Epithelial cell of proximal tubule (primary cell): ENCODE measurements at places on chromosomes 11 and 22.

DNA sequence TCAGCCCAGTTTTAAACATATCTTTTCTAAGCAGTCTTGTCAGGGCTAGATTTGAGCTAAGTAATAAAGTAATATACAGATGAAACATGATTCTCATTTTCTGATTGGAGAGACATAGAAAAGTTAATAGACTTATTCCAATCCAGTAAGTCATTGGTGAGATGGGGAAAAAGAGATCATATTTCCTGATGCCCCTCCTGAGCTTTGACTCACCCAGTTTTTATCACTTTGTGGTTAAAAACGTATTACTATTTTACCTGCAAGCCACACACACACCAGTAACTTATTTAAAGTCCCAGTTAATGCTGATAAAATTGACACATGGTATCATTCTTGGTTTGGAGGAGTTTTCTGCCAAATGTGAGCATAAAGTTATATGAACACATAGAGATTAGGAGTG, 306.8 kb downstream of the CADM1 start:
- DNase-seq = no peak

GRCh38 chr11:66850235-66850587, 6.7 kb upstream of the LRFN4 start:
- no peak for DNase-seq

DNA sequence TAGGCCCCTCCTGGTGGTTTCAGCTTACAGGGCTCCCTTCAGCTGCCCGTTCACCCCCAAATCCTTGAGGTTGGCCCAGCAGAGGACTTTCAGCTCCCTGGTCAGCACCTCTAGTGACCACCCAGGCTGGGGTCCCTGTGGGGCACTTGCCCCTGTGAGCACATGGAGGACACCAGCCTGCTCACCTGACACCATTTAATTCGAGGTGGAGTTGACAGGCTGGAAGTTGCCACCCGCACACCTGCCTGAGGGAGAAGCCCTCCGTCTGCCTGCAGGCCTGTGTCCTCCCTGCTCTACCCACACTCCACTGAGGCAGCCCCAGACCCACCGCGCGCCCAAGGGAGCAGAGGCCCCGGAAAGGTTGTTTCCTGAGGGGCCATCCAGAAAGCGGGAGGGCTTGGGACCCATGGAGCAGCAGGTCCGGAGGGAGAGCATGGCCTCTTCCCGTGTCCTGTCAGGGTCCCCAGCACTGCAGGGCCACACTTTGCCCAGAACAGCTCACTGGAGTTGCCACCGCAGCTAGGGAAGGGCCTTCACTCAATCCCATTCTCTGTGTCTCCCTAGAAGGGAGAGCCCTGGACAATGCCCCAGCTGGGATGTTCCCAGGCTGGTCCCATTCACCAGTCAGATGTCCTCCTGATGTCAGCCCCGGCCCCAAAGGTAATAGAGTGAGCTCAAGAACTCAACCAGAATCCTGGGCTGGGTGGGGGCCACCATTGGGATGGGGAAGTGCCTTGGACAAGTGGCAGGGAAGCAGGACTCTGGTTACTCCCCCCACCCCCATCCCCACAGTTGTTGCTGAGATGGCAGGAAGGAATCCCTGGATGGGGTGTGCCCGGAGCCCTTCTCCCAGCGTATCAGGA, 82.4 kb downstream of the MED15 start:
- DNase-seq = no peak

DNA sequence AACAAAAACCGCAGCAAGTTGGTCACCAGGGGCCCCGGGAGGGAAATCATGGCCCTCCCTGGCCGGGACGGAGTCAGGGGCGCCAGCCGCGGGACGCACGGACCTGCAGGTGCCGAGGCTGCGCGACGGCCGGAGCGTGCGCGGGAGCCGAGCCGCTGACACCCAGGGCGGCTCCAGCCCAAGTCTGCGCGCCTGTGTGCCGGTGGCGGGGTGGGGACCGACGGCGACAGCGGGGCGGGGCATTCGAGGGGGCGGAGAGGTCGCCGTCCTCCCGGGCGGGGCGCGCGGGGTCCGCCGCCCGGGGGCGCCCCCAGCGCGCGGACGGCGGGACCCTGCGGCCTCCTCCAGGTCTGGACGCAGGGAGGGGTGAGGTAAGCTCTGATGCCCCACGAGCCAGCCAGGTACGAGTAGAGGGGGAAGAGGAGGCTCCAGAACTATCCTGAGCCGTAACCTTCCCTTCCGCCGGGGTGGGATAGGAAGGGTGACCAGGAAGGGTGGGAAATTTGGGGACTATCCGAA, at the start of gene ESAM:
Gene ESAM (minus strand): TSS at position 186 of the 519 bp plus-strand sequence. CDS start 136 bp downstream, at position 50.
- DNase-seq = no peak

- DNase-seq = no peak
These were observed 111.6 kb downstream of the KCNQ1OT1 start for GRCh38 chr11:2587976-2588748.

- no peak for DNase-seq
These were observed 72.5 kb upstream of the AMPD3 start for GRCh38 chr11:10382518-10382917.

GRCh38 chr11:120305286-120305685, 19.8 kb upstream of the TLCD5 start:
- DNase-seq = no peak

DNA sequence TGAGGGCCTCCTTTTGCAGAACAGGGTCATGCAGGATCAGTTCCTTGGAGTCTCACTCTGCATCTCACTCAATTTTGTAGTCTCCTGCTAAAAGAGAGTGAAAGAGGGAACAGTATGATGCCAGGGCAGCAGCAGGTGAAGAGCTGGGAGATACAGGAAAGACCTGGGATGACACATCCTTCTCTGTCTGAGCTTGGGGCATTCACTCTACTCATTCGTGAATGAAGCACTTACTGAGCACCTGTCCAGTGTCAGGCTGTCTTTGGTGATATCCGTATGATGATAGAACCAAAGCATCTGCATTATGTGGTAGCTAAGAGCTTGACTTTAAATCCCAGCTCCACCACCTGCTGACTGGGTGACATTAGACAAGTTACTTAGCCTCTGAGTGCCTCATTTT, 14.4 kb downstream of the SREBF2 start:
- DNase-seq = no peak

DNA sequence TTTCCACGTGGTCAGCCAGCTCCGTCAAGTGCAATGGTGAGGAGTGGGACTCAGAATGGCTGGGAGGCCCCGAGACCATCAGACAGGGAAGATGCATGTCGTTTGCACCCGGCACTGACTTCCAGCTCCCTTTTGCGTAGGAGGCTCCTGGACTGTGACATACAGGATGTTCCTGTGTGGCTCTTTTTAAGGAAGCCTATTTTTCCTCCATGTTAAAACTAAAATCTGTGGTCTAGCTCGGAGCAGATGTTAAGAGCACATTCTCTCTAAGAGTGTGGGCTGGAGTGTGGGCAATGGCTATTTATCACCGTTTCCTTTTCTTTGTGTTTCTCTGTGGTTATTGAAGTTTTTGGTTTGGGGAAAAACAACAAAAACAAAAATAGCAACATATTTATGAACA, 40.9 kb upstream of the AMPD3 start:
- no peak for DNase-seq

DNA sequence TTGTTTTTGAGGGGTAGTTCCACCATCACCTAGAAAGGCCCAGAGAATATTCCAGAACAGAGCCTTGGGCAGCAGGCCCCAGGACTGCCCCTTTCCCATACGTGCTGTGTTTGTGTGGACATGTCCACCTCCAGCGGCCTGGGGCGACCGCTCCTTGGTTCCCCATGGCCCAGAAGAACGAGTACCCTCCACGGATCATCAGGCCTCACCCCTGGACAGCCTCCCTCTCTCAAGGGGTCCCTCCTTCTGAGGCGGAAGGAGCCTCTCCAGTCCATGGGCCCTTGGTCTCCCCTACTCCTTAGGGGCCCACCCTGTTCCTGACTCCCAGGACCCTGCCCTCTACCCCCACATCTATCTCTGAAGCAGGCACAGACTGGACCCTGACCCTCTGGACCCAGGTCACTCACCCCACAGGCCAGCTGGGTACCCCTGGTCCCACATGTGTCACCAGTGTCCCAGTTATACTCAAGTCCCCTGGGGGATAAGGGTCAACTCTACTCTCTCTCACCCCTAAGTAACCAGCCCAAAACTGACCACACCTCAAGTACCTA, 32.6 kb downstream of the IGLL5 start:
- no peak for DNase-seq

- no peak for DNase-seq
These were observed 35.3 kb upstream of the FCHSD2 start for GRCh38 chr11:73177380-73177777.

DNA sequence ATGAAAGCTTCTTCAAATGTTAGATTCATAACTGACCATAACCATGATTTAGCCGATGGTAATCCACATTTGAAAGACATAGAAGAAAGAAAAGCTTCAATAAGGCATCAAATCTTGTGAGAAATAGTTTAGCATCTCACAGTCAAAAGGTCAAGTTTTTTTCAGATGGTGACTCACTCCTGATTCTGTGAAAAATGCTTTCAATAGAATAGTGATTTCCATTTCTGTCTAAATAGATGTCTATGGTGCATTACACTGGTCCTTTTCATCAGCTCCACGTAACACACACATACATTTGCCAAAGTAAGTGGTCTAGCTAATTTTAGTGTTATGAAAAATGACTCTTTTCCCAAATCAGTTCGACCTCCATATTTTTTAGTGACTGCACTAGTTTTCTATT, 139.2 kb downstream of the LRRC4C start:
- no peak for DNase-seq

DNA sequence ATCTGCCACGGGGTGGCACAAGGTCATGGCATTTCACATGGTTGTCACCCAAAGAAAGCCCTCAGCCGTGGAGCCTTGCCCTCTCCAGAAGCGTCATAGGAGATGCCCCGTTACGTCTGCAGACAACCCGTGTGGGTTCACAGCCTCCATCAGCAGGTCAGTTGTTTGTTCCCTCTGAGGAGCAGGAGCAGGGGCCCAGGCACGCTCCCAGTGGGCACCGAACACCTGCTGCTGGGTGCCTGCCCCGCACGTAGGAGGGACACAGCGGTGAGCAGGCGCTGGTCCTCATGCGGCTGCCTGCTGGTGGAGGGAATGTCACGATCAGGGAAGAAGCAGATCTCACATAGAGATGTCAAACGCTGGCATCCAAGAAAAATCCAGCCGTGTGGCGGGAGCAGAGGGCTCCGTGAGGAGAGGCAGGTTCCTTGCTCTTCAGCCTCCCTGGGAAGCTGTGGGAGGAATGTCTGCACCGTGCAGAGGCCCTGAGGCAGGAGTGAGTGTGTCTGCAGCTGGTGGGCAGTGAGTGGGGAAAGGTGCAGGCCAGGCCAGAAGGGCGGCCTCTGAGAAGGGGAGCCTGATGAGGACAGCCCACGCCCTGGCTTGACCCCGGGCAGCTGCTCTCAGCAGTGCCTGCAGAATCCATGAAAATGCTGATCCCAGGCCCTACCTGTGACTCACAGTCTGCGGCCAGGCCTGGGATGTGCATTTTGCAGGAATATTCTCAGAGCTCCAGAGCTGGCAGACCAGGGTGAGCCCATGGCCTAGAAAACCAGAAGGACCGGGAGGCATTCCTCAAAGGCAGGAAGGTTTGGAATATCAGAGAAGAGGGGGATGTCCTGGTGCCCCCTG, 36.4 kb upstream of the TH start:
- no peak for DNase-seq

DNA sequence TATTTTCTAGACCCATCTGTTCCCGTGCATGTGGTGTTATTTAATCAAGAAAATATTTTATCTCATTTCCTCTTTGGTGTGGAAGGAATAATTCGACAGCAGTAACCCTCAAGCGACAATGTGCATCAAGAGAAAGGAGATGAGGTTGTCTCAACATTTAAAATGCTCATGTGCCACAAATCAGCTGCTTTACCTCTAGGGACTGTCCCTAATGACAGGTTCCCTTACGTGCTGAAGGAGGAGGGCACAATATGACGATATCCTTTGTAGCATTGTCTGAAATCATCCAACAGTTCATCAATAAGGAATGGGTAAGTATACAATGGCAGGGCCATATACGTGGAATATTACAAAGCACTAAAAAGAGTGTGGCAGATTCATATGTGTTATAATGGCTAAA, 7.0 kb upstream of the SYN3 start:
- no peak for DNase-seq

DNA sequence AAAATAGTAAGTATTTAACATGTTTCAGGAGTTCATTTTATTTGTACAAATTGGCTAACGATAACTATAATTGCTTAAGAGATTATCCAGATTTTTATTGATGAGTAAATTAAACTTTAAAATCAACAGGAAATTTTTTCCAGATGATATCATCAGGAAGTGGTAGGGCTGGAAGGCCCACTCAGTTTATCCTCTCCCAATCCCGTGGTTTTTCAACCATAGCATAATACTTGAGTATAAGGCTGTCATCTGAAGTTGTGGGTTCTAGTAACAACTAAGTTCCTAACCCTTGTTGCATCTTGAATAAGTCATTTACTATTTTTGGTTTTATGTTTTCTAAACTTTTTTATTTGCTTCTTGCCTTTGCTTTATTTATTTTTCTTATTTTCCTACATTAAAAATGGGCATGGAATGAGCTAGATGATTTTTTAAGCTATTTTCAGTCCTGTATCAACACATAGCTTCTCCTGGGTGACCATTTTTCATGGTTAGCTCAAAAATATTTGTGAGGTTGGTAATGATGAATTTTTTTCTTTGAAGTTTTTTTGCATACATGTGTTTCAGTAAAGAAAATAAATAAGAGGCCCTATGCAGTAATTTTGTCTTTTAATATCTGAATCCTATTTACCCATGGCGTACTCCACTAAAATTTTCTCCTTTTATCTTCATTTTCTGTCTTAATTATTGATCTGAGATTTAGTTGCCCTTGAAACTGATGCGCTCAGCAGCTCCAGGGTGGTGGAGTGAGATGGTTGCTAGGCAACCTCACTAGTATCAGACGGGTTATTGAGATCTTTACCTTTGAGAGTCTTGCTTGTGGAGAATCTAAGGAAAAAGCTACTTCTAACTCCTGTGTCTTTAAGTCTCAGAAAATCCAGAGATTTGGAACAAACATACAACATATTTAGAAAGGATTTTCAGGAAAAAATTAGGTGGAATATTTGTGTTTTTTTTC, 452.0 kb upstream of the CCDC179 start:
- no peak for DNase-seq

DNA sequence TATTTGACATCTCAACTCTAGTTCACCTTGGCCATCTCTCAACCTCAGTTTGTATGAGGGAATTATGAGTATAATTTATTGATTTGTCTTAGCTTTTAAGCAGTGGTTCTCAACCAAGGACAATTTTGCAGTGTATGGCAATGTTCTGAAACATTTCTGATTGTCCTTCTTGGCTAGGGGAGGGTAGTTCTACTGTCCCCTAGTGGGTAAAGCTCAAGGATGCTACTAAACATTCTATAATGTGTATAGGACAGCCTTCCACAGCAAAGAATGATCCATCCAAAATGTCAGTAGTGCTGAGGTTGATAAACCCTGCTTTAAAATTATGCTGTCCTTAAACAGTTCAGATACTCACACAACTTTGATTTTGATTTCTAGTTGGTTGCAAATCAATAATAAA, 78.1 kb upstream of the ALKBH3 start:
- DNase-seq = no peak

DNA sequence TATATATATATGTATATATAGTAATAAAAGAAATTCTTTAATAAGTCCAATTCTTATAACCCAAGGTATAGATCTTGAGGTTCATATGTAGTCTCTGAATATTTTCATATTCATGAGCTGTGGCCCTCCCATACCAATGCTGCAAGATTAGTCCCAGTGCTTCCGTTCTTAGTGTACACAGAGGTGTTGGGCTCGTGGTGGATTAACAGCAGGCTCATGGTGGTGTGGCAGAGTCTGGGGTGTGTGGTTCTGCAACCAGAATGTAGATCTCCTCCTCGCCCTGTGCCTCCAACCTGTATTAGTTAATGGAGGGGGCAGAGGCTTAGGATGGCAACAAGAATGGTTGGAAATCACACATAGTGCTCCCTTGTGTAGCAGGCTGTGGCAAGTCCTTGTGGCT, 16.8 kb downstream of the PRDM10 start:
- no peak for DNase-seq
